HTR-8/SVneo (cell line): ENCODE measurements at places on chromosomes 12 and 14.
A peak's percentile ranks its signal among the peaks of the same experiment; 100 is the strongest.

DNA sequence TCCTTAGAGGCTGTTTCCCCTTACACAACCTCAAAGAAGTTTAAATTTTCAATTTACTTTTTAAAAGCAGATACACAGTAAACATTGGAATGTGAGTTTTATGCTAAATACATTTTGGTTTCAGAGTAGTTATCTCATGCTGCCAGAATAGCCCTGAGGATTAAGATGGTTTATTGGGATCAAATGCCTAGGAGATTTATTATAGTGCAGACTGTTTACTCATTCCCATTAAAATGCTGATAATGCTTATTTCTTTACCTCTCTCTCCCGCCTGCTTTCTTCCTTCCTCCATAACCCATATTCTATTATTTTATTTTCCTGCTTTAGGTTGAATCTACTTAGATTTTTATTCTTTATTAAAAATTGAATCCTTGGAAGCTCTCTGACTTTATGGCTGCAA lies 340.2 kb downstream of the DIO2 start:
- DNase-seq = no peak

DNA sequence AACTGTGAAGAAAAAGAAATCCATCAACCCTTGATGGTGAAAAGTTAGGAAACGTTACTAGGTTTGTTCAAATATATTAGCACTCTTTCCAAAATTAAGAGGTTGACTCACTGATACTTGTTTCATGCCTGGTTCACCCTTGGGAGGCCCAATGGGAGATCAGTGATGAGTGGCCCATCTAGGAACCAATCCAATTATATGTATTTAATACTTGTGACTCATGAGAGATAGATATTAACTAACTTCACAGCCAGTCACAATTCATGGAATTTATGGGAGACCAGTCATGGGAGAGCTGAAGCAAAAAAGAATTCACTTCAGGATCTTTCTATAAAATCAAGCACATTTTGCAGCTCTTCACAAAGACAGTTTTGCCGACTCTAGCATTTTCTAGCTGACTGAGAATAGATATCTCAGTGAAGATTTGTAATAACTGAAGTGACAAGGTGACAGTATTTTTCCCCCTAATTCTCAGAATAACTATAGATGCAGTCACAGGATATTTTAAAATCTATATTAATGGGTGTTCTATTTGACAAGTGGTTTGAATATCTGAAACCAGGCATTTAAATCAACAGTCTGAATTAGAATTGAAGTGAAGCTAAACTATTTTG lies 230.2 kb downstream of the EPS8 start:
- DNase-seq = no peak

DNA sequence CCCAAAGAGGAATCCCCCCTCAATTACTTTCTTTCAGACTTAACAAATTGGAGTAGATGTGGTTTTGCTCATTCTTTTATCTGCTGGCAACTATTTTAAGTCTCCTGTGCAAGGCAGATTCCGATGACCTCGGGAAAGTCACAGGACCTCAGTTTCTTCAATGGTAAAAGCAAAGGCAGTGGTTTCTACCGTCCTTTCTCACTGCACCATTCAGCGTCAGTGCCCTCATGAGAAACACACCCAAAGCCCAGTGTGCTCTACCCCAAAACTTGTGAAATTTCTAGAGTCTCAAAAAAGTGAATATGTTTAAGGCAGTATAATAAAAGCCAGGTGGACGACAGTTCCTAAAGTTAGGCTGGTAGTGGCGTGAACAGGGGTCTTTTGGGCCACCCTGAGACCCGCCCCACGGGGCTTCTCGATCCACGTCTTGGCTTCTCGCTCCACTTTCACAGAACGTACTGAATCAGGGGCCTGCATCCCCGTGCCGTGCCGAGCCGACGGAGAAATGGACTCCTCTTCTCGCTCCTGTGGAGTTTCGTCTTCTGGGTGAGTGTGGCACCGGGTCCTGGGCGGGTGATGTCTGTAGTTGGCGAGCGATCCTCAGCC lies 1.3 kb upstream of the ARHGAP5 start:
- peak; percentile 58 for DNase-seq

- peak; percentile 87 for DNase-seq
Observed at GRCh38 chr12:53231921-53232645, at the start of gene RARG. Gene RARG (minus strand): TSS chr12:53232209. CDS start chr12:53227545, 4,664 bp downstream.

GRCh38 chr14:71588576-71589215 lies 343.5 kb upstream of the RGS6 start:
- no peak for DNase-seq

DNA sequence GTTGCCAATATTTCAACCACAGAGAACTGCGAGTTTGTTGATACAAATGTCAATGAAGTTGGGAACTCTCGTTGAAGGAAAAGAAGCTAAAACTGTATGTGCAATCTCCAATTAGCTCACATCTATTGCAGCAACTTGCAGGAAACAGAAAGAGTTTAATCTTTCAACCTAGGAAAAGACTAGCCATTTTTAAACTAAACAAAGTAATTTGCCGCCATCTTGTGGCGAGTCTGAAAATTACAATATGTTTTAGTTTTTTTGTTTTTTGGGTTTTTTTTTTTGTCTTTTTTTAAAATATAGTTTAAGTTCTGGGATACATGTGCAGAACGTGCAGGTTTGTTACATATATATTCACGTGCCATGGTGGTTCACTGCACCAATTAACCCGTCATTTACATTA lies 131.2 kb upstream of the FOXG1 start:
- DNase-seq = peak; percentile 21

GRCh38 chr14:104194016-104194415 lies 55.6 kb downstream of the KIF26A start:
- DNase-seq = no peak

DNA sequence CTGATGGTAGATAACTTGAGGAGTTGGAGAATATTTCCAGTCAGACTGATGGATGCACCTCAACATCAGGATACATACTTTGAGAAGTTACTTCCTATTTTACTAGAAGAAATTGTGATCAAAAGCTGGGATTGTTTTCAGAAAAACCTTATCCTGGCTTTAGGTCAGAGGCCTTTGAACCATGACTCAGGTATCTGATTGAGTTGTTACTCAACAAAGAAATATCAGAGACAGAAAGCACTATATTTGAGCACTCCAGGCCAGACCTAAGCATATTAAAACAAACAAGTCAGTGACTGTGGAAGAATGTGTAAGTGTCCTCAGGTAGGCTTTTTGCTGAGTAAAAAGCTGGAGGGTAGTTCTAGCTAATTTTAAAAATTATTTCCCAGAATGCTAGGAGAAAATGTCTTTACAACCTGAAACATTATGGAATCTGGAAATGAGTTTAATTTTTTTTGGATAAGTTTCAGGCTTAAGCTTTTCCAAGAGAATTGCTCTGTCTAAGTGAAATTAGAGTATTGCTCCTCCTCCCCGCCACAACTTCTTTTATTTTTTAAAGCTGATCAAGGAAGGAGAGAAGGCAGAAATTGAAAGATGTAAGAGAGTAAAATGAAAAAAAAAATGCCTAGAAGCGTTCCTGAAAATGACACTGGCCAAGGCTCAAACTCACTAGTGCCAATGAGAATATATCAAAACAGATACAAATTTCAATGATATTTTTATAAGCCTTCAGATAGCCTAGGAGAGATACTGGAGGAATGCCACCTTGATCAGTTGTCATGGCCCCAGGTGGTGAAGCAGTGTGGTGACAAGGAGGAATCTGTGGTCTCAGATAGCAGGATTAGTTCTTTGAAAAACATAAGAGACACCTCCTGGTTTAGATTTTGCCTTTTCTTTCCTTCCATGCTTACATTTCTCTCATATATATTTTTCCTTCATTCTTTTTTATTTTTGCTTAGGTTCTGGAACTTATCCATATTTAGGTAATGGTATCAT lies 790.3 kb downstream of the TMTC2 start:
- DNase-seq = no peak

- peak; percentile 2 for DNase-seq
Observed at GRCh38 chr12:21989819-21990412, 48.7 kb upstream of the ABCC9 start.

GRCh38 chr12:124507188-124508109 lies 60.0 kb downstream of the NCOR2 start:
- DNase-seq = no peak

GRCh38 chr14:97491697-97492096 lies 694.5 kb downstream of the VRK1 start:
- DNase-seq = no peak

DNA sequence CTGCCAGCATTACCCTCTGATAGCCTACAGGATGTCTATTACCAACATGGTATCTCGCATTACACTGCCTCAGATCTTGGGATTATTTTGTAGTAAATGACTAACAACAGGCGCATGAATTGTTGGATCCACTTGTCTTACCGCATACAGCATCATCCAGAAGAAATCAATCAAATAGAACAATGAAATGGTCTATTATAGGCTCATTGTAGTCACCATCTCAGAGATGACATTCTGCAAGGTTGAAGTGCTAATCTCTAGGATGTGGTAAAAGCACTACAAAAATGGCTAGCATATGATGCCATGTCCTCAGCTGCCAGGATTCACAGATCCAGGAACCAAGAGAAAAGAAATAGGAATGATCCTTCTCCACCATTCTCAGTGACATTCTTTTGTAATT lies 52.0 kb downstream of the WASHC3 start:
- DNase-seq = no peak

GRCh38 chr12:92304371-92305055 lies 158.9 kb upstream of the BTG1 start:
- no peak for DNase-seq

DNA sequence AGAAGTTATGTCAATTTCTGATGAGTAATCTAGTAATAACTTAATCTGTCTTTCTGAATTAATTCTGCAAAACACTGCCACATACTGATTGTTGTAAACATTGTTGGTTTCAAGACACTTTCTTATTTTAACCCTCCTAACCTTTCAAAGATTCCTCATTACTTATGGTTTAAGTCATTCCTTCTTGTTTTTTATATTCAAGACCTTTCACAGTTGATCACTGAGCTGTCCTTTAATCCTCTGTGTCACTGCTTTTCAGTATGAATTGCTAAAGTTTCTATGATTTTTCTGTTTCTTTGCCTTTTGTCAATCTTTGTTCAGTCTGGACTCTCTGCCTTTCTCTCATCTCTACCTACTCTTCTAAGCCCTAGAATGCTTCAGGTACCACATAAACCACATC lies 164.7 kb downstream of the RAD51B start:
- DNase-seq = no peak

DNA sequence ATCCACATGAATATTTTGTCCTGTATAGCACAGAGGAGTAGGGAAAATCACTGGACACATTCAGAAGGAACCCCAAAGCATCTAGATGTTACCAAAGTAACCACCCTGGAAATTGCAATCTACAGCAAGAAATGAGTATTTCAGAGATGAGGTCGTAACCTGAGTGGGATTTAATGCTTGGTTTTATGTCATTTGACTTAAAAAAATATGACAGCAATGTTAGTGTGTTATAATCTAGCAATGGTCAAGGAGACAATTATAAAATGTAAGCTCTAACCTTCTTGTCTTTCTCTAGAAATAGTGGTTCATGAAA lies 256.6 kb downstream of the NAV3 start:
- DNase-seq = no peak

DNA sequence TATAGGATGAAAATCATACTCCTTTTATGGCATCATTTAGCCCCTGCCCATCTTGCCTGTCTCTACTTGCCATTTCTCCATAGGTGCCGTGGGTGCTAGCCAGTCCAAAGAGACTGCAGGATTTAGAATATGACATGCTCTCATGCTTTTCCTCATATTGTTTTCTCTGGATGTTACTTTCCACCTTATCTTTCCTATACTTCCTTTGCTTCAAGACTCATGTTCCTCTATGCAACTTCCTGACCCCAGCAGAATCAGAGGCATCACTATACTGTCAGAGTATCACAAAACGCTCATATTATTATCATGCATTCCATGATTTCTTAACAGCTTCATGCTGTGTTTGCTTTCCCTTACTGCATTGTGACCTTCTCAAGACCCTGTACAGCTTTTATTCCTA lies 220.8 kb upstream of the ABCD2 start:
- DNase-seq = no peak

DNA sequence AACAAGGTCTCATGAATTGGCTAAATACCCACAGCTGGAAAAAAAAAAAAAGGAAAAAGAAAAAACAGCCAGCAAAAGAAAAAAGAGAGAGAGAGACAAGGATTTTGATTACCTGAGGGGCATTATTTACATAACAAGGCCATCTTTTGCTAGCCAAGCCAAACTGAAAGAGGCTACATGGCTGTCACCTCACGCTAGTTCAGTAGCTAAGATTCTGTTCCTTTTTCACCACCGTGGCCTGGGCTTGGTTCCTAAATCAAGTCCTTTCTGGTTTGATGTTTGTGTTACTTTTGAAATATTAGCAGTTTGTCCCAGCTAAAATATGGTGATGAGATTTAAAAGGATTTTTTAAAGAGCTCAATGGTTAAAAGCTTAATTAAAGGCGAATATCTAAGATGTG lies 2.0 kb upstream of the SDS start:
- no peak for DNase-seq

GRCh38 chr12:12696562-12697383 lies 790 bp upstream of the GPR19 start:
- peak; percentile 67 for DNase-seq

DNA sequence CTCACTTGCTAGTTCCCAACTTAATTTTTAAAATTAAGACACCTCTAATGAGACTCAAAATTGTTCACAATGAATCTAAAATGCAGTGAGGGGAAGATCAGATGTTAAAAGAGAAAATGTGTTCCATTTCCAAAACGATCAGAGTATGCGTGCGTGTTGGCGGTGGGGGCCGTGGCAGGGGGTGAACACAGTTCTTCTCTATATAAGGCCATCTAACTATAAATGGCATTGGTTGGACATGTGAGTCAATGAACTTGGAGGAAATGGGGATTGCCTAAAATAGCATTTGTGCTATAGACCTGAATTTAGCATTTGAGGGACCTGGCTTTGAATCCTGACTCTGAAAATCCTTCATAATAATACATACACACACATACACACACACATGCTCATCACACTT lies 149.4 kb downstream of the FOXN3 start:
- DNase-seq = no peak

DNA sequence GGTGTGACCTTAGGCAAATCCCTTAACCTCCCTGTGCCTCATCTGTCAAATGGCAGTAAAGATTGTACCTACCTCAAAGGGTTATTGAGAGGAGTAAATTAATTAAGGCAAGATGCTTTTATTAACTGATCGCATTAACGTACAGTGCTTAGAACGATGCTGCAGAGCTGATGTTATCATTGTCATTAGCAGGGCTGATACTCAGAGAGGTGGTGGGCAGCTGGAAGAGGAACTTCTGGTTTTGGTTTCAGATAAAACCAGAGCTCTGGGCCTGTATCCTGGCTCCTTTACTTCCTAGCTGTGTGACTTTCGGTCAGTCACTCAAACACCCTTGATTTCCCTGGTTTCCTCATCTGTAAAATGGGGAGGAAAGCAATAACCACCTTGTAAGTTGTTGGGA lies 55.1 kb downstream of the CALM1 start:
- no peak for DNase-seq
